ENCODE measurements at places on chromosomes 4 and X.

DNA sequence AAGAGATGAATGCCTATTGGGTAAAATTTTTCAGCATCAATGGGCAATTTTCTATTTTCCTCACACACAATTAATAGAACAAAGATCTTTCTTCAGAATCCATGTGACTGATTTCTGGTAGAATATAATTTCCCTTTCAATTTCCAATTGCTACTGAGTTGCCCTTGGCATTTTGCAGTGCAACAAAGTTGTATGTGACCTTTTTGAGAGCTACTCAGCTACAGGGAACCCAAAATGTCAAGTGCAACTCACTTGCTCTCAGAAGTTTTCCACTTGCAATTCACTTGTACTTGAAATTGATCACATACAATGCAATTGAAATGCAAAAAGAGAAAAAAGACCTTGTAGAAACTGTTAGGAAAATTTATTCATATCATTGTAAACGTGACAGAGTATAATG lies 245.5 kb downstream of the BANK1 start:
- no peak for DNase-seq

DNA sequence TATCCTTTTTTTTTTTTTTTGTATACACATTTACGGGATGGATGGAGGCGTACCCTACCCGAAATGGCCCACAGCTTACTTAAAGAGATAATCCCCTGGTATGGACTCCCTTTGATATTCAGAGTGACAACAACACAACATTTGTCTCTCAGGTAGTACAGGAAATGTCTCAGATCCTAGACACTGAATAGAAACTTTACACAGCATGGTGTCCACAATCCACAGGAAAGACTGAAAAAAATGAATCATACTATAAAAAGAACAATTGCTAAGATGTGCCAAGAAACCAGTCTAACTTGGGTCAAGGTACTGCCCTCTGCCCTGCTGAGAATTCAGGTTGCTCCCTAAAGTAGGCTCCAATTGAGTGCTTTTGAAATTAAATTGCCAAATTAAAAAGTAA lies 100.8 kb upstream of the LANCL3 start:
- no peak for DNase-seq

GRCh38 chr4:21882051-21882839 lies 66.3 kb downstream of the KCNIP4 start:
- DNase-seq: no peak

DNA sequence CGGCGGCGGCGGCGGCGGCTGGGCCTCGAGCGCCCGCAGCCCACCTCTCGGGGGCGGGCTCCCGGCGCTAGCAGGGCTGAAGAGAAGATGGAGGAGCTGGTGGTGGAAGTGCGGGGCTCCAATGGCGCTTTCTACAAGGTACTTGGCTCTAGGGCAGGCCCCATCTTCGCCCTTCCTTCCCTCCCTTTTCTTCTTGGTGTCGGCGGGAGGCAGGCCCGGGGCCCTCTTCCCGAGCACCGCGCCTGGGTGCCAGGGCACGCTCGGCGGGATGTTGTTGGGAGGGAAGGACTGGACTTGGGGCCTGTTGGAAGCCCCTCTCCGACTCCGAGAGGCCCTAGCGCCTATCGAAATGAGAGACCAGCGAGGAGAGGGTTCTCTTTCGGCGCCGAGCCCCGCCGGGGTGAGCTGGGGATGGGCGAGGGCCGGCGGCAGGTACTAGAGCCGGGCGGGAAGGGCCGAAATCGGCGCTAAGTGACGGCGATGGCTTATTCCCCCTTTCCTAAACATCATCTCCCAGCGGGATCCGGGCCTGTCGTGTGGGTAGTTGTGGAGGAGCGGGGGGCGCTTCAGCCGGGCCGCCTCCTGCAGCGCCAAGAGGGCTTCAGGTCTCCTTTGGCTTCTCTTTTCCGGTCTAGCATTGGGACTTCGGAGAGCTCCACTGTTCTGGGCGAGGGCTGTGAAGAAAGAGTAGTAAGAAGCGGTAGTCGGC lies 528 bp downstream of the FMR1 start:
- DNase-seq: peak; percentile 3

GRCh38 chr4:31016322-31017061 lies 296.3 kb downstream of the PCDH7 start:
- no peak for DNase-seq

- no peak for DNase-seq
Observed at GRCh38 chrX:85620466-85620865, 241.0 kb upstream of the POF1B start.

DNA sequence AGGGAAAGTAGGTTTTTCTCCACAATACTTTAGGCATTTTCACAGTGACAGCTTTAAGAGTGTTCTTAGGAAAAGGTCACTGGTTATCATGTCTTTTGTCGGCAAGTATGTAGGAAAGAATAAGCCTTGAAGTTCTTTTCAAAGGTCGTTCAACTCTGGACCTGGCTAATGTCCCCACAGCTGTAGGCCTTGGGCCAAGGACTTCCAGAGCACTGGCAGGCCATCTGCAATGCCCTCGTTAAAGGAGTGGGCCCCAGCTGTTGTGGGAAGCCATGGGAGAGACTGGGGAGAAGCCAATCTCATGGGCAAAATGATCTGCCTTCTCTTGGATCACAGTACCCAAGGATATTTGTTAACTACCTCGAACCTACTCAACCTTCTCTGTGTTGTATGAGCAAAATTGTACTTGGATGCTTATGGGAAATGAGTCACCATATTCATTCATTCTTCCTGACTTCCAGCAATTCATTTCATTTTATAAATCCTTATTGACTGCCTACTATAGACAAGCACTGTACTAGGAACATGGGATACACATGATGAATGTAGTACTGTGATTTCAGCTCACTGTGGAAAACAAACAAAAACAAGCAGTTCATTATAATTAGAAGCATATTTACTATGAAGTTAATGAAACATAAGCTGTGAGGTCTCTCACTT lies 141.1 kb upstream of the KIT start:
- DNase-seq: no peak

- DNase-seq: no peak
Observed at GRCh38 chr4:84994280-84994679, 27.8 kb upstream of the WDFY3 start.

GRCh38 chr4:187069398-187069797 lies 345.7 kb upstream of the FAT1 start:
- no peak for DNase-seq

GRCh38 chr4:150648123-150648522 lies 66.2 kb downstream of the MAB21L2 start:
- no peak for DNase-seq

- DNase-seq: no peak
Observed at GRCh38 chr4:153471698-153472093, 5.5 kb downstream of the TMEM131L start.

DNA sequence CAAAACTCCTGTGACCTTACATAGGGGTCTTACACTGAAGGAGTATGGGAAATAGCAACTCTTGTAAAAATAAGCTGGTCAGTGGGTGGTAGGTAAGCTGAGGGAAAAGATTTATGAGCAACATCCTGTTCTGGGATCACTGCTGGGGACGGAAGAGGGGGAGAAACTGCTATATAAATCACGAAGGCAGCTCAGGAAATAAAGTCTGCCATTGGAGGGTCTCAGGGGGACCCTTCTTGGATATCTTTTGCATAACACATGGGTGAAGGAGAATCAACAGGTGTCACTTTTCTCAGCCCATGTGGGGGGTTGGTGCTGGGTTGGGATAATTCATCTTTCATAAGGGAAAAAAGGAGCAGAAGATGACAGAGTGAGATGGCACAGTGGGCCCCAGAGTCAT lies 33.7 kb downstream of the AFF1 start:
- no peak for DNase-seq

- no peak for DNase-seq
Observed at GRCh38 chr4:53694666-53695065, 103.4 kb upstream of the LNX1 start.

DNA sequence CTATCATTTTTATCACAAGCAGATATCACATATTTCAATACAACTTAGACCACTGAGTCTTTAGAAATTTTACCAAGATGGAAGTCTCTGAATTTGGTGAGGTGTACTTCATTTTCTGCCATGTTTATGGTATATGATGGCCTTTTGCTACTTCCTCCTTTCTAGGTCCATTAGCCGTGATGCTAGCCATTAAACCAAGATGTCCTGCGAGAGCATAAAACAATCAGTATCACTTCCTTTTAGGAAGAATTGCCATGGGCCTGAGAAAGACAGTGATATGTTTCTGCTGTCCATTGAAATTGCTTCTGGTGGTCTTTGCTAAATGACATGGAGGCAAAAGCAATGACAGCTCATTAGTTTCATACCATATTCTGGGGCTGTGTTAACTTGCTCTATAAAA lies 1851.7 kb upstream of the IGFBP7 start:
- DNase-seq: no peak

DNA sequence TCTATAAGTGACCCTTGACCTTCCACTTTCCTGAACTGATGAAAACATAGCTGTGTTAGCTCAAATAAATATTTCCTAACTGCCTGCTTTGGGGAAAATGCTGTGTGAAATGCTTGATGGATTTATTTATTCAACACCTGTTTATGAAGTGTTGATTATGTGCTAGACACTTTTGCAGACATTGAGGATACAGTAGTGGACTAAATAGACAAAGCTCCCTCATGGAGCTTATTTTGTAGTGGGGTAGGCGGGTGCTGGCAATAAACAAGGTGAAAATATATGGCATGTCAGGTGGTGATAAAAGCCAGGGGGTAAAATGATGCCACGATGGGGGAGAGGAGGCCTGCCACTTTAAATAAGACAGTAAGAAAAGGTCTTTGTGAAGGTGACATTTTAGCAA lies 50.2 kb upstream of the TLR3 start:
- no peak for DNase-seq

GRCh38 chr4:99185581-99185980 lies 33.5 kb downstream of the ADH6 start:
- no peak for DNase-seq

GRCh38 chr4:169996379-169997240 lies 29.6 kb downstream of the MFAP3L start:
- no peak for DNase-seq

DNA sequence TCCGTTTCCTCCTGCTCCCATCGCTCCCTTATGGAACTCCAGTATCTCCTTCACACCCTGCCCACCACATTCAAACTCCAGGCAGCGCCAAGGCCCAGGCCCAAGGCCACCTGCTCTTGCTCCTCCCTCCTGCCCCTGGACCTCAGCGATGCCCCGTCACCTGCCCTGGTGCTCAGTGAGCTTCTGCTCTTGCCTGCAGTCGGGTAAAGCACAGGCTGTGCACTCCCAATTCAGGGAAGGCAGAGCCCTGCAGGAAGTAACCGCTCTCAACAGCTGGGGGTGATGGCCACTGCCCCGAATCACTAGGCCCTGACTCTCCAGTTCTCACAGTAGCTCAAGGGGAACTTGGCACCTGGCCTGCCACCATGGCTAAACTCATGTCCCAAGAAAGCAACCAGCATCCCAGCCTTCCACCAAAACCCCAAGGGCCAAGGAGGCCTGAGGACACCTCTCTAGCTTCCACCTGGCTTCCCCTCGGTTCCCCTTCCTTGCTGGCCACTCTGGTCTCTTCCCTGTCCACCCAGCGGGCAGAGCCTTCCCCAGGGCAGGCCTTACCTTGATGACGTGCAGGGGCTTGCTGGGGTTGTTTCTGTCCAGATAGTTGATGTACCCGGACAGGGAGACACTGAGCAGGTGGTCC lies 29.3 kb downstream of the WDR1 start:
- DNase-seq: no peak

GRCh38 chrX:104172788-104173187 lies 6.5 kb downstream of the FAM199X start:
- DNase-seq: no peak

GRCh38 chr4:3724319-3725231 lies 41.6 kb upstream of the ADRA2C start:
- DNase-seq: no peak

DNA sequence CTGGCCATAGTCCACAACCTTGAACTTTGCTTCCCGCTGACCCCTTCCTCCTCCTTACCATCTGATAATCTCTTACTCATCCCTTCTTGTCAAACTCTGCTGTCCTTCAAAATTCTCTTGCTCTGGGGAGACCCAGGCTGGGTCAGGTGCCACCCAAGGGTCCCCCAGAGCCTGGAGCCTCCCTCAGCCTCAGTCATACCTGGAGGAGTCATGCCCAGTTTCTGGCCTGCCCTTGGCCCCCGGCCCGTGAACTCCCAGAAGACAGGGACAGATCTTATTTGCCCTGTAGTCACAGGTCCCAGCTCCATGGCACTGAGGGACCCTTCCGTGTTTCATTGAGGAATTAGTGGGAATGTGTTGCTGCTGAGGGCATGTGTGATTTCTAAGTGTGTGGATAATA lies 4.7 kb upstream of the GPR78 start:
- DNase-seq: no peak

GRCh38 chr4:118589471-118590055 lies 95.6 kb upstream of the METTL14 start:
- no peak for DNase-seq

- no peak for DNase-seq
Observed at GRCh38 chrX:39907964-39908661, 189.6 kb downstream of the BCOR start.

DNA sequence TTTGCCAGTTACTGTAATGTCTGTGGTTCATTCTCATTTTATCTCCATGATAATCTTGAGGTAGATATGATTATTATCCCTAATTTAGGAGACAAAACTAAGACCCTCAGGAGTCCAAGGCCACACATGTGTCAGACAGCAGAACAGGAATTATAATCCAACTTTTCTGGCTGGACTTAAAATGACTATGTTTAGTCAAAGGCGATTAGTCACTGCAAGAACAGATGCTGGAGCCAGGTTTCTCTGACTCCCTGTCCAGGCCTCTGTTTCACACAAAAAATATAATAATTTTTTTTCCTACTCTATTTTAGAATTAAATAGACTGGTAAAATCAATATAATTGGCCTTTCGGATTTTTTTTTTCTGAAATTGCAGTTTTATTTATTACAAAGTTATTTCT lies 56.7 kb upstream of the TMEM131L start:
- DNase-seq: no peak

DNA sequence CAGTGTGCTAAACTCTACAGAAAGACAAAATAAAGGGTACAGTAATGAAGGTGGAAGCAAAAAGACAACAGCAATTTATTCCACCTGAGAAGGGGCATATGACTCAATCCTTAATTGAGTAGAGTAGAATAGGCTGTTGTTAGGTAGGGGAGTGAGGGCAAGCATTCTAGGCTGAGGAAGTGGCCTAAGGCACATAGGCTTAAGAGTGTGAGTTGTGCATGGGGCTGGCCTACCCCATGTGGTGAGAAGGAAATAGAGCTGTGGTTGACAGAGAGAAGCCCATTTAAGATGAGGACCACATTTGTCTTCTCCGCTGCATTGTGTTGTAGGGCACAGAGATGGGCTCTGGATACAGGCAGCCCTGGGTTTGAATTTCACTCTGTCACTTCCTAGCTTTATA lies 3.4 kb upstream of the ZCCHC18 start:
- no peak for DNase-seq

- no peak for DNase-seq
Observed at GRCh38 chr4:168871632-168872031, 138.4 kb downstream of the CBR4 start.

- DNase-seq: no peak
Observed at GRCh38 chr4:141233673-141234072, 13.0 kb downstream of the ZNF330 start.

GRCh38 chr4:173051716-173052115 lies 116.9 kb upstream of the GALNT7 start:
- DNase-seq: no peak

GRCh38 chr4:44558031-44558605 lies 93.3 kb downstream of the YIPF7 start:
- DNase-seq: no peak

GRCh38 chrX:11641349-11642065 lies 24.2 kb downstream of the ARHGAP6 start:
- no peak for DNase-seq
